ENCODE measurements at places on chromosomes 1 and 21.

GRCh38 chr1:110535985-110536384 is 17.0 kb upstream of the KCNA10 start:
- DNase-seq, result no peak

DNA sequence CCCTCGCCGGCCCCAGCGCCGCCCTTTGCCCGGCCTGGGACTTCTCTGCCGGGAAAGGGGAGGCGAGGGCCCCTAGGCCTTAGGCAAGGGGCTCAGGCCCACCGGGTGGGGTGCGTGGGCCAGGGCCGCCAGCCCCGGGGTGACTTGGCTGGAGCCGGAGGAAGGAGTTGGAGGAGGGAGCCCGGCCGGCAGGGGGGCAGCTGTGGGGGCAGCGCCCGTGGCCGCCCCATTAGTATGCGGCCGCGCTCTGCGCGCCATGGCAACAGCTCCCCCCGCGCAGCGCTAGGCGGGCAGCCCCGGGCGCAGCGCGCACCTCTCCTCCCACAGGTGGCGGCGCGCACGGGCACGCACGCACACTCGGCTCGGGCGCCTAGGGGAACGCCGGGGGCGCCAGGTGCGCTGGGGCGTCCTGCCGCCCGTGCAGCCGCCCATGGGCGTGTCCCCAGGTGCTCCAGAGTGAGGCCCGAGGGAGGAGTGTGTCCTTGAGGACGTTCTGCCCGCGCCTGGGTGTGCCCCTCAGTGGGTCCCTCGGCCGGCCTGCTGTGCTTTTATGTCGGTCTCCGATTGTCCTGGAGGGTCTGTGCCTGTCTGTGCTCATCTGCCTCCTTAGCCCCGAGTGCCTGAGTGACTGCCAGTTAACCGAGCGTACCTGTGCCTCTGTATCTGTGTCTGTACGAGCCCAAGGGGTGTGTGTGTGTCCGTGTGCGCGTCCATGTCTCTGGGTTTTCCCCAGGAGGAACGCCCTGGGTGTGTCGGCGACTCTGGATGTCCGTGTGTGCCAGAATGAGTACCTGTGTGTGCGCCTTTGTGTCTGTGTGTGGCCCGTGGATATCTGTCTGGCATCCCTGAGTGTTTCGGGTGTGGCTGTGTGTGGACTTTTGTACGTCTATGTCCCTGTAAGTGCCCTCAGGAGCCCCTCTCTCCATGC is 38.2 kb upstream of the WASF2 start:
- no peak for DNase-seq

- DNase-seq, result no peak
These were observed 89.0 kb downstream of the PSMG1 start for GRCh38 chr21:39094087-39094780.

GRCh38 chr21:25330266-25330665 is 277.0 kb downstream of the MRPL39 start:
- DNase-seq, result no peak

GRCh38 chr1:85047144-85047471 is 1.2 kb downstream of the MCOLN3 start:
- no peak for DNase-seq

GRCh38 chr1:227756172-227756959 is 21.1 kb downstream of the SNAP47 start:
- no peak for DNase-seq

GRCh38 chr1:219294251-219294650 is 120.6 kb downstream of the LYPLAL1 start:
- DNase-seq, result no peak

DNA sequence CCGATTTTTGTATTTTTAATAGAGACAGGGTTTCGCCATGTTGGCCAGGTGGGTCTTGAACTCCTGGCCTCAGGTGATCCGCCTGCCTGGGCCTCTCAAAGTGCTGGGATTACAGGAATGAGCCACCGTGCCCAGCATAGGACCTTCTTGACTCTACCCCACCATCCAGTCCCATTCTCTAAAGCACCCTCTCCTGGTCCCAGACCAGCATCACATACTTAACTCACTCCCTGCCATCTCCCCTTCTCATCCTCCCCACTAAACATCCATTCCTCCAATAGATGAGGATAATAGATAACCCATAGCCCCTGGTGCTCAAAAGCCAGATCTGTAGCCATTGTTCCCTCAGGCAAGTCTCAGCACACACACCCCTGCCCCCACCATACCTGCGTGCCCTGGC is 2.1 kb downstream of the ENTREP3 start:
- DNase-seq, result no peak

DNA sequence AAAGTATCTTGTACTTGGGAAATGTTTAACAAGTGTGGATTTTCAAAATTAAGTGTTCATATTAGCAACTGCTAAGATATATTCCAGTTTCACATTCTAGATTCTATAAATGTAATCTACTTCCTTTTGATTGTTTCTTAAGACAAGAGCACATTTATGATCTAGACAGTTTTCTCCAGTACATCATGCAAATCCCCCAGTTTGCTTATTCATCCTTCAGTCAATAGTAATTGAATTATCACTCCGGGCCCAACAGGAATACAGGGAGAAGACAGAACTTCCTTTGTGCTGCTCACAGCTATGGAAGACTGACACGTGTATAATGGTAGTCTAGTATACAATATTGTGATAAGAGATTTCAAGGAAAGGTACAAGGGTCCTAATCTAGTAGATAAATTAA is 14.5 kb downstream of the PLA2G4A start:
- no peak for DNase-seq

GRCh38 chr1:208004851-208005250 is 93.9 kb upstream of the CD34 start:
- no peak for DNase-seq

DNA sequence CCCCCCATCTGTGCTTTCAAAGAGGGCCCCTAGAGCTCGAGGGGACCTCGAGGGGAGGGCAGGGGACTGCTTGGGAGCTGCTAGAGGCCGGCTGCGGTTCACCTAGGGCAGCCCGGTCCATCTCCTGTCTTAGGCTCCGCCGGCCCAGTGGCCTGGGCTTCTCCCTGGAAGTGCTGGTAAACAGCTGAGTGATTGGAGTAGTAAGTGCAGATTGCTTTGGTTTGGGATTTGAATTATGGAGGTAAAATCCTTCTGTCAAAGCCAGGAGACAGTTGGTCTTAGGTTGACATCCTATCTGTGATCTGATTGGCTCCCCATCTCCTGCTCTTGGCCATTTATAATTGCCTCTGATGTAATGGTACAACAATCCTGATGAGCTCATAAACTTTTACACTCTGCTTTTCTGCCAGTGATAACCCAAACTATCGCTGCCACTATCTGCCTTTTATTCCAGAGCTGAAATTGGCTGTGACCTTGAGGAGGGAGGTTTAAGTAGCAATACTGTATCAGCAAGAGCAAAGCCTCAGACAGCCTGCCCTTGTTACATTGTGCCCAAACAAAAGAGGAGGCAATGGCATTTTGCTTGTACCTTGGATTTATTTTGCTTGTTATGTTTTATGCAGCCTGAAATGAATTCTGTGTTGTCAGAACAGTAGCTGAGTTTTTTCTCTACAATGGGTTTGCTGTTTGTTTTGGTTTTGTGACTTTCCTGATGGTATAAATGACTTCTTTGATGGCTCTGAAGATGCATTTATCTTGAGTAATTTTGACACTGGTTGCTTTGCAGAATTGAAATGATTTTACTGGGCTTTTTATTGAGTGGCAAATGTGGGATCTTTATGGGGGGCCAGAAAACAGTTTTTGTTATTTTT is 2.4 kb downstream of the ARID1A start:
- DNase-seq, result no peak

- DNase-seq, result no peak
These were observed 17.9 kb downstream of the UBL4B start for GRCh38 chr1:110130113-110130591.

DNA sequence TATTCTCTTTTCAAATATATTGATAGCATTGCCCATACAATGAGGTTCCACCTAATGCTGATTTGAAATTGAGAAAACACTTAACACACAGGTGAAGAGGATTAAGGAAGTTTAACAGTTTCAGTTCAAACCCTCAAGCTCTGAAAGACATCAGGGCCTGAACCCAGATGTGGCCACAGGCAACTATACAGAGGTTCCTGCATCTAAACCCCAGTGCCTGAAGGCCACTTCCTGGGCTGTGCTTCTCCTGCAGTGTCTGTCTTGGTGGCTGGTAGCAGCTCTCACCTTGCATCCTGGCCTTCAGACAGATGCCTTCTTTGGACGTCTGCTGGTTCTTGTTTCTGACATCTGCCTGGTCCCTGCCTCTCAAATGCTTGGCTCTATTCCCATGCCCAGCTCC is 25.1 kb upstream of the NGF start:
- DNase-seq, result no peak

- no peak for DNase-seq
These were observed at the start of gene ARHGEF10L for GRCh38 chr1:17539477-17540254. ARHGEF10L (plus strand) TSS chr1:17539698; CDS start chr1:17580596, 40,898 bp downstream.

- DNase-seq, result no peak
These were observed 523.9 kb downstream of the LMO4 start for GRCh38 chr1:87852410-87853161.

DNA sequence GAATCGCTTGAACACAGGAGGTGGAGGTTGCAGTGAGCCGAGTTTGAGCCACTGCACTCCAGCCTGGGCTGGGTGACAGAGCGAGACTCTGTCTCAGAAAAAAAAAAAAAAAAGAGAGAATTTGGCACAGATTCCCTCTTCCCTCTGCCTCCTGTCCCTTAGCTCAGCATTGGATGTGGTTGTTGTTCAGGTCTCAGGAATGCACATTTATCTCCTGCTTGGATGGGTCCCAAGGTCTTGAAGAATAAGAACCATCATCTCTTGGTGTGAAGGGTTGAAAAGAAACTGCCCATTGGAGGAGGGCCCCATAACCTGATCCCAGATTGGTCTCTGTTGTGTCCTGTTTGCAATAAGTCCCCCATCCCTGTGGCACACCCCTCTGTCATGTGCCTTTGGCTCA is 34.9 kb downstream of the UBIAD1 start:
- no peak for DNase-seq

DNA sequence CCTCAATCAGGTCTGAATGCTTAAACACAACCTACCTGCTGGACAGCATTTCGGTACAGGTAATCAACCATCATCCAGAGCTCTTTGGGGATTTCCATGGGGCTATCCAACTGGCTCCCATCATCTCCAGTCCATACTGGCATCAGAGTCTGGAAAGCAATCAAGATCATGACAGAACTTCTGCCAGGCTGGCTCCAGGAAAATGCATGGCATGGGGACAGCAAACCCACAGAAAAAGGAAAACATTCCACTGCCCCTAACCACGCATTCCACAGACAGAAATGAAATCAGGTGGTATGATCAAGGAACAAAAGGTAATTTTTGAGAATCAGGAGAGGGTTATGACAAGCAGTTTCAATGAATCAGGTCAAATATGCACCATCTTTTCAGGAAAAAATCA is 9.1 kb upstream of the MTF1 start:
- DNase-seq, result no peak

DNA sequence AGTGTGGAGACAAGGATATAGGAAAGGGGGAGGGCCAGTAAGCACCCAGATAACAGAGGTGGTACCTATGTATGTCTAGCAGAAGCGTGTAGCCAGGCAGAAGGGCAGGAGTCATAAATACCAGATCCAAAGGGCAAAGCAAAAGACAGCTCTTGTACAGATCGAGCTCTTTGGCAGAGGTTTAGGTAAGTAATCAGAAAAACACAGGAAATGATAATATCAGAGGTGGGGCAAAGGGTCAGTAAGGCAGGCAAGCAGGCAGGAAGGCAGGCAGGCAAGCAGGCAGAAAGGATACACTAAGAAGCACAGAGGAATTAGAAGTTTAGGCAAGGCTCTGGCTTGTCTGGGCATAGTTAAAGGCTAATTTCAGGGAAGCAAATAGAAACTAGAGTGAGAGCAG is 22.7 kb upstream of the SLFNL1 start:
- DNase-seq, result no peak

- DNase-seq, result no peak
These were observed 49.6 kb downstream of the PLA2G4A start for GRCh38 chr1:186878356-186878755.

DNA sequence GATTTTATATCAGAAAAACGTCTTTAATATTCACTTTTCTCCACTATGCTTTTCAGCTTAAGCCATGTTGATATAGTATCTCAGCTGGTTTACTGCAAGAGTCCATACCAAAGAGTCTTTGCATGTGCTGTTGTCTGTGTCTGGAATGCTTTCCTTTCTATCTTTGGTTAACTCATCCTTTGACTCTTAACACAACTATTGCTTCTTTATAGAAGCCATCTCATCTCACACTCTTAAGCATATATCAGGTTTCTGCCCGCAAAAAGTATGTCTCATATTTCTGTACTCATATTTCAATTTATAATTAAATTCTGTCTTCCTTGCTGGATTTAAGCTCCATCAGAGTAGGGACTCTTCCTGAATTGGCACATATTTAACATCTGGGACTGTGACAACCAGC is 220.9 kb upstream of the KCNK2 start:
- DNase-seq, result no peak

- DNase-seq, result no peak
These were observed 533.1 kb downstream of the KIF26B start for GRCh38 chr1:245687636-245688535.

DNA sequence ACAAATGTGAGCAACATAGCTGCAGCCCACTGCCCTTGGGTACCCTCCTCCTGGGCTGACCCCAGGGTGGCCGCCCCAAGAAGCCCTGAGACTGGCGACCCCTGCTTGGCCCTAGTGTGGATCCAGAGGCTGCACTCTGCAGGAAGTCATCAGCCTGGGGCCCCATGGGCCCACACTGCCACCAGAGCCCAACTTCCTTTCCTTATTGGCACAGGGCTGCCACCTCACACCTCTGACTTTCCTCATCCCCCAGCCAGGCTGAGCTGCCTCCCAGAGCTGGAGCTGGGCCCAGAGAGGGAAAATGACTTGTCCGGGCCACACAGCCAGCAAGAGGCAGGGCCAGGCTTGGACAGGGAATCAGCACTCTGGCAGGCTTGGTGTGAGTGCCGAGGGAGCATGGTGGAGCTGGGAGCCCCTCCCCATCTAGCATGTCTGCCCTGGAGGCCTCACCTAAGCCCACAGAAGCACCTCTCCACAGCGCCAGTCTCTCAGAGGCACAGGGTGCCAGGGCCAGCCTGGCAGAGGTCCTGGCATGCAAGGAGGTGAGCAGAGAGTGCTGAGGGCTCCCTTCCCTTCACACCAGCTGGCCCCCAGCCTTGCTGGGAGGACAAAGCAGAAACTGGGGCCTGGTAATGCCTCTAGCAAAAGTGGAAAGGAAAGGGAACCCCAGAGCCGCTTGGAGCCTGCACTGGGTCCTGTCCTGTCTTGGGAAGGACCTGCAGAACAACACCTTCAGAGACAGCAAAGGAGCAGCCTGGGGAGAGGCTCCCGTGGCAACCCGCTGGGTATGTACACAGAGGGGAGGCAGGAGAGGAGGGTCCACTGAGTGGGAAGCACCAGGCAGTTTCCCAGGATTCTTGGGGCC is 3.2 kb downstream of the RAP1GAP start:
- DNase-seq, result no peak
